ENCODE measurements at places on chromosomes 12 and 14.

DNA sequence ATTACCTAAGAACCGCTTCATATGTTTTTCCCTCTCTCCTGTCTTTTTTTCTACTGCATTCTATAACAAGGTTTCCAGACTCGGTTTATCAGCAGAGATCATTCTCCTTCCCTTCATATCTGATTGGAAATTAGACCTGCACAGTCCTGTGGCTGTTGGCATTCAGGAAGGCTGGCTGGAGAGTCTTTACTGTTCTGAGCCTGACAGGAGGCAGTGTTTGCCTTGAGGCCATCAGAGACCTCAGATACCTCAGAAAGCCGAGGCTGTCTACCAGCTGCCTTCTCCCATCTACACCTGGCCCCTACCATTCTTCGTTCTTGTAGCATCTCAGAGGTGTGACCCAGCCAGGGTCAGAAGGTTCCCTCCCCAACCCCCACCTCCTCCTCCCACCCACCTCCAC is 182.0 kb downstream of the CAND1 start:
- DNase-seq: no peak

GRCh38 chr12:2173971-2174370 is 121.2 kb downstream of the CACNA1C start:
- DNase-seq: no peak

GRCh38 chr14:104822821-104823615 is 22.1 kb downstream of the ZBTB42 start:
- no peak for DNase-seq

DNA sequence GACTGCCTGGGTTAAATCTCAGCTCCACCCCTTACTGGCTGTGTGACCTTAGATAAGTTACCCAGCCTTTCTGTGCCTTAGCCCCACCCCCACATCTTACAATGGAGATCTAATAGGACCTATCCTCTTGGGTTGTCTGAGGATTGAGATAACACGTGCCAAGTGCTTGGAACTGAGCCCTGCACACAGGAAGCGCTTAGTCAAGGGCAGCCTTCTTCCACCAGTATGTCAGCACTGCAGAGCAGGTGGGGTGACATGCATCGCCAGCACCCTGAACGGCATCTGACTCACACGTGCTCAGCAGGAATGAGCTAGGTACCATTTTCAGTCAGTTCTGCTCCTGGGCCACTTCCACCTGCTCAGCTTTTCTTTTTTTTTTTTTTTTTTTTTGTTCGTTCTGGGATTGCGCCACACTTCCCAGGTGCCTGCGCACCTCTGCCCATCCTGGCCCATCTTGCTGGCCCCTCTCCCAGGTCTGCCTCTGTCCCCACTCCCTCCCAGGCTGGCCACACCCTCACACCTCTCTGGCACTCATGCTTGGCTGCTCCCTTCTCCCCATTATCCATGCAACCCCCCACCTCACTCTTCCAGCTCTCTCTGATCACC is 19.6 kb downstream of the LGMN start:
- no peak for DNase-seq

GRCh38 chr12:29026419-29026818 is 122.7 kb upstream of the FAR2 start:
- no peak for DNase-seq

GRCh38 chr14:92924247-92924646 is 1.3 kb downstream of the CHGA start:
- DNase-seq: no peak

- no peak for DNase-seq
Observed at GRCh38 chr12:2982361-2982760, 23.2 kb downstream of the TEAD4 start.

DNA sequence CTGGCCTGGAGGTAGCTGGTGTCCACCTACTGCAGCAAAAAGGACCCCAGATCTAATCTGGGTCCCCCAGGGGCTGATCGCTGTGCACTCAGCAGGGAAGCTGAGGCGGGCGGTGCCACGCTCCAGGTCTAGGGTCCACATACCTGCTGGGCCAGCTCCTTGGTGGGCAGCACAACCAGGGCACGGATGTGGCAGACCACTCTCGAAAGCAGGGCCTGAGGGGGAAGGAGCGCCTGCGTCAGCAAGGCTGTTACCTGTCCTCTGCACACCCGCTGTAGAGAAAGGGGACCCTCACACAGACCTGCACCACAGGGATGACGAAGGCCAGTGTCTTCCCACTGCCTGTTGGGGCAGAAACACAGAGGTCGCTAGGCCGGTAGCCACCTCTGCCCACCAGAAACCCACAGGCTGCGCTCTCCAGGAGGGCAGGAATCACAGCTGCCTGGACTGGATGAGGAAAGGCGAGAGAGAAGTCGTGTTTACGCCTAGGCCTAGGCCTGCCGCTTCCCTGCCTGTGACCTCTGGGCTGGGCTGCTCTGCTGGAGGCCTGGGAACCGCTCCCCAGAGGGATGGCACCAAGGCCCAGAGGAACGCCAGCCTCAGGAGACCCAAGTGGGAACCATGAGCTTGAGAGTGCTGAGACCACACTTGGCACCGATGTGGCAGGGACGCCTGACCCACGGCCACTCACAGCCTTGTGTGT is 2.0 kb downstream of the DDX51 start:
- DNase-seq: no peak

GRCh38 chr12:108548954-108549521 is 11.9 kb downstream of the SART3 start:
- no peak for DNase-seq

DNA sequence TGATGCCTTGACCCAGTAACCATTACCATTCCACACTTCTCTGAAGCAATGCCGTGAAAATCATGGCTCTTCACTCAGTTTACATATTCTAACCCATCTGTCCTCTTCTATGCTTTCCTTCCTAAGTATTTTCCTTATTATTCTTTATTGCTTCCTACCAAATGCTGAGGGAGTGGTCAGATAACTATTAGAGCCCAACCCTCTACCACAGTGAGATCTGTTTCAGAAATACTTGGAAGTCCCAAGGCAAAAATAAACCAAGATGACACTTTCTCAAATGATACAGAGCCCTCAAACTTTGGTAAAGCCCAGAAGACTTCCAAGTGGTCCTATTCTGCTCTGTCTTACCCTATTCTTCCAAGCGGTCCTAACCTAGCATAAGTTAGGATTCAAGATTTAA is 68.0 kb downstream of the MED13L start:
- DNase-seq: no peak

DNA sequence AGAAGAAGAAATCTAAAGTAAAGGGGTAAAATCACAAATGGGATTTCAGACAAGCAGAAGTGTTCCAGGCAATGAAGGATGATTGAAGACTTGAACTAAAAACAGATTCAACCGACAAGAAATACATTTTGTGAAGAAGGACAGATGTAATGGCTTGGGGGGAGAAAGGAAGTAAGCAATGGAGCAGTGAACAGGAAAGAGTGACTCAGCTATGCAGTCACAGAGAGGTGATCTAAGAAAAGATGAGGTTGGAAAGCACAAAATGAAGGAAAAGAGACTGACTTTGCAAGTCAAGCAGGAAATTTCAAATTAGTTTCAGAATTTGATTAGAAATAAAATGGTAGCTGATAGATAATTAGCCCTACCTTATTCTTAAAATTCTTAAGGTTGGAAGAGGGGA is 66.5 kb downstream of the PUS7L start:
- DNase-seq: no peak

- DNase-seq: no peak
Observed at GRCh38 chr14:21556378-21557083, 23.3 kb downstream of the OR10G3 start.

DNA sequence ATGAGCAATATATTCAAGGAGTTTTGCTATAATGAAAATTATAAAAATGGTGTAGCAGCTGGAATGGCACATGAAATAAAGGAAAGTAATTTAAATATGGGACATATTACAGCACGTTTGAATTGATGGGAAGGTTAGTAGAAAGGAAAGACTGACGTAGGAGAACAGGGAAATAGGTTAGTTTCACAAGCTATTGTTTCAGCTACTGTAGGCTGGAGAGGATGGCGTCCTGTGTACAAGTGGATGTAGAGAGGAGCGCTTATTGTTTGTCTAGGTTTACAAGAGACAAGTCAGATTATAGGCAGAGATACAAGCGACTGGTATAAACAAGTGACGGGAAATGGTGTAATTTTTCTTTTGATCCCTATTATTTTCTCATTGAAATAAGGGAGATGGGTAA is 431.2 kb upstream of the PDE3A start:
- no peak for DNase-seq

GRCh38 chr14:42143114-42143513 is 536.4 kb downstream of the LRFN5 start:
- DNase-seq: no peak

DNA sequence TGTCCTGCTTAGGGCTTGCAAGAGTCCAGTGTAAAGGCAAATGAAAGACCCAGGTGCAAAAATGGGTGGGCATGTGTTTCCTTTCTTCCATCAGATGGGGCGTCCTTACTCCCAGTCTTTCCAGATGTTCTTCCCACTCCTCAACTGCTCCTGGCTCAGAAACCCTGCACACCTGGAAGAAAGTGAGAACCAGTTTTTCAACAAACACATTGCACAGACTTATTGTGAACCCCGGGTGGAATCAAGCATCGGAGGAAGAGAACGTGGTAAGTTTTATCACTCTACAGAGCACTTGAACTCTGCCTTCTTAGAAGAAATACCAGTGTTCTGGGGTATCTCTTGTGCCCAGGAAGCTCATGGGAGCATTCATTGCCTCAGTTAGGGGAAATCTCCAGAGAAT is 93.3 kb downstream of the TMX1 start:
- DNase-seq: no peak

GRCh38 chr14:104593241-104593701 is 11.3 kb downstream of the TMEM179 start:
- DNase-seq: no peak

GRCh38 chr12:112970391-112970790 is 7.9 kb upstream of the OAS2 start:
- no peak for DNase-seq

- no peak for DNase-seq
Observed at GRCh38 chr12:46160101-46160980, 108.5 kb downstream of the SLC38A1 start.

- DNase-seq: no peak
Observed at GRCh38 chr12:110530511-110530910, 28.4 kb downstream of the RAD9B start.

DNA sequence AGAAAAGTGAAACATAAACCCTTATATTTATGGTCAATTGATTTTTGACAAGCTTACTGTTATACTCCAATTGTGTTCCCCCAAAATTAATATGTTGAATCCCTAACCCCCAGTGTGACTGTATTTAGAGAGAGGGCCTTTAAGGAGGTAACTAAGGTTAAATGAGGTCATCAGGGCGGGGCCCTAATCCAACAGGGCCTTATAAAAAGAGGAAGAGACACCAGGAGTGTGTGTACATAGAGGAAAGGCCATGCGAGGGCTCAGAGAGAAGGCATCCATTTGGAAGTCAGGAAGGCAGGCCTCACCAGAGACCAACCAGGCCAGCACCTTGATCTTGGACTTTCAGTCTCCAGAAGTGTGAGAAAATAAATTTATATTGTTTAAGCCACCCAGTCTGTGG is 6.5 kb upstream of the VTI1B start:
- DNase-seq: no peak

GRCh38 chr14:77051116-77051515 is 22.6 kb upstream of the IRF2BPL start:
- no peak for DNase-seq

DNA sequence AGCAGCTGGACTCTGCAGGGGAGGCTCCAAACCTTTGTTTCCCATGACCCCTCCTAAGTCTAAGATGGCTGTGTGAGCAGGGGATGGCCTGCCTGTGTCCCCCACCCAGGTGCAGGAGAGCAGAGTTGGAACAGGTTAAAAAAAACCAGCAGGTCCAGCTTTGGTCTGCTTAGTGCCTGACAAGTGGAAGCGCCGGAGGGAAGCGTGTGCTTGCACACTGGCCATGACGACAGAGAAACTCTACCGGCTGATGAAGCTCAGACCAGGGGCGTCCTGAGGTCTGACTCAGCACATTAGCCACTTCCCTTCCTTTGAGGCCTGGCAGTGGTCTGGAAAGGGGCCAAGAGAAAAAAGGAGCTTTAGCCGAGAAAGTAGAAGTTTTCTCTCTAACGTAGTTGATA is 280.1 kb downstream of the VRK1 start:
- DNase-seq: no peak
